ENCODE measurements at places on chromosomes 7 and 10.

DNA sequence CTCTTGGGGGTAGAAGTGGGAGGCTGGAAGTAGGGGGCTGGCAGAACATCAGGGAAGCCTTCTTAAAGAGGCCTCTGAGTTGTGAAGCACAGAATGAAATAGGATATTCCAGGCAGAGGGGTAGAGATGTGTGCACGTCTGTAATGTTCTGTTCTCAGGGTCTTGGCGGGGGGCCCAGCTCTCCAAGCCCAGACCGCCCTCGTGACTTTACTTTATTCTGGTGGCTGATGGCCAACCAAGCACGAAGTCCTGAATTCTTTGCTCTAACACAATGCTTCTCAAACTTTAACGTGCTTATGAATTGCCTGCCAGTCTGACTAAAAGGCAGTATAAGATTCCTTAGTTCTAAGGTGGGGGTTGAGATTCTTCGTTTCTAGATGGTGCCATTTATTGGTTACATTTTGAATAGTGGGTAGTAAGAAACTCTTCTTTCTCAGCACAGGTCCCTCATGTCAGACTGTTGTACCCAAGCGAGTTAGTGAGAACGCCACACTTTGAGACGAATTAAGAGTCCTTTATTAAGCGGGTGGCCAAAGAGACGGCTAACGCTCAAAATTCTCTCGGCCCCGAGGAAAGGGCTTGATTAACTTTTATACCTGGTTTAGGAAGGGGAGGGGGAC, 8.2 kb downstream of the PRXL2A start:
- peak; percentile 52 for DNase-seq

DNA sequence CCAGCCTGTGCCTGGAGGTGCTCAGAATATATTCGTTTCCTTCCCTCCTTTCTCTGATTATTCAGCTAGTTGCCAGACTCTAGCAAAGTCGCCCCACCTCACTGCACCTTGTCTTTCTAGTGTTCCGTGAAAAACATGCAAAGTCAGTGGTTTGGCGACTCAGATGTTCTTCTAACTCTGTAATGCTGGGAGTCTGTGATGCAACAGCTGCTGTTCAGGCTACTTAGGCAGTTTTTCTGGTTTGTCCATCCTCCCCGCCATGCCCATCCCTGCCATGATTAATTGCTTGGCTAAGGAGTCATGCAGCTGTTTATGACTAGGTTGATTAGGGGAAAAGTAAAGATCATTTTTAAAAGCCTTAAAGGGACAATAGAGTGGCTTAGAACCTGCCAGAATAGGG, 99.4 kb downstream of the MTPN start:
- no peak for DNase-seq

GRCh38 chr10:34854147-34854601, 39.1 kb upstream of the PARD3 start:
- peak; percentile 72 for DNase-seq

DNA sequence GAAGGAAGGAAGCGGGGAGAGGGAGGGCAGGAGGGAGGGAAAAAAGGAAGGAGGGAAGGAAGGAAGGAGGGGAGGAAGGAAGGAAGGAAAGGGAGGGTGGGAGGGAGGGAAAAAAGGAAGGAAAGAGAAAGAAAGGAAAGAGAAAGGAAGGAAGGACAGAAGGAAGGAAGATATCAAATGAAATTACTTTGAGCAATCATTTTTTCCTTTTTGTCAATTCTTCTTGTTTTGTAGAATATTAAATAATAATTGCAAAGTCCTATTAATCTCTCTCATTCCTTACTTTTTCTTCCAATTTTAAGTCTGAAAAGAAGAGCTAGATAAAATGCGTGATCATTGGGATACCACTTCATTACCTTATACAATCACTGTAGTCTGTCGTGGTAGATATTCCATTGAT, 117.5 kb downstream of the PLXDC2 start:
- no peak for DNase-seq

GRCh38 chr10:84987039-84987438, 658.6 kb downstream of the CCSER2 start:
- DNase-seq: no peak

Data from brain (organoid and tissue), 16 donors.